Frontal cortex (tissue), 4 donors: ENCODE measurements at places on chromosomes 2 and 18. TPM values are rescaled to one million over a fixed set of nuclear protein-coding genes. Genes with fewer than 3 reads are reported as not detected.
A peak's percentile ranks its signal among the peaks of the same experiment; 100 is the strongest.

GRCh38 chr2:167626301-167626700, 621.1 kb downstream of the STK39 start:
- no peak for DNase-seq

The AKAIN1 gene
- total RNA-seq, result 4.5 TPM

DNA sequence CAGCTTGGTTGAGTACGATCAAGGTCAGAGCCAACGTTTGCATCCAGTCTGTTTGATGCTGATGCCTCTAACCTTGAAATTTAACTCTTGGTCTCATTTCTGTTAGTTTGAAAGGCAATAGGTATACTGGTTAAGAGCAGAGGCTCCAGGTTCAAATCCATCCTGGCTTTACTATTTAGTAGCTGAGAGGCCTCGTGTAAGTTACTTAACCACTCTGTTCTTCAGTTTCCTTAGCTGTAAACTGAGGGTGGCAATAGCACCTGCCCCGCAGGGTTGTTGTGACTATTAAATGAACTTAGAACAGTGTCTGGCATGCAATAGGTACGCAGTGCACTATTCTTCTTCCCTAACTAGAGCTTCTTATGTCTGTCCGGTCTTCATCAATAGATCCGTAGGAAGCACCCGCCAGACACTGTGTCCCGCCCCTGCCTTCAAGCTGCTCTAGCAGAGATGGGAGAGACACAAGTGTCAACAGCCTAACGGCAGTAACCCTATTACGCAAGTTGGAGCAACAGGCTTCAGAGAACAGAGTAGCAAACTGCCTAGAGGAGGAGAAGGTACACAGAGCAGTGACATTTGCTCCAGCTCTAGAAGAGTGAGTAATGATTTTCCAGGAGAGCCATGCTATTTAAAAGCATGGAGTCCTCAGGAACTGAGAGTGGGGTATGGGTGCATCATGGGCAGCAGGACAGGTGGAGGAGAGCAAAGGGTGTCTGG, 62.7 kb upstream of the ST3GAL5 start:
- DNase-seq, result no peak

GRCh38 chr2:20557635-20558034, 93.3 kb downstream of the HS1BP3 start:
- no peak for DNase-seq

DNA sequence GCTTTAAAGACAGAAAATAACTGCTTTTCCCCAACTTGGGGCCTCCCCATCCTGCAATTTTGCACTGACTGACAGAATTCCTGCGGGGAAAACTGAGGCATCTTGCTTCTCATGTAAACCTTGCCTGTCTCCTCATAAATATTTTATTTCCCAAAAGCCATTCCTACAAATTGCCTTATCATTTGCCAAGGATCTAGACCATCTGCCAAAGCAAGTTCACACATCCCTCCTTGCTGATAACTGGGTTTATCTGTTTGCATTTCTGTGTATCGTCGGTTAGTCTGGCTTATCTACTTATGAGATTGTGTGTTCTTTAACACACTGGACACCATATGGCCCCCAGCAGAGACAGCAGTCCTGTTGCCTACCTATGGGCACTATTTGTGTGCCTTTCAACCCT, 3.0 kb upstream of the CNGA3 start:
- DNase-seq, result no peak

DNA sequence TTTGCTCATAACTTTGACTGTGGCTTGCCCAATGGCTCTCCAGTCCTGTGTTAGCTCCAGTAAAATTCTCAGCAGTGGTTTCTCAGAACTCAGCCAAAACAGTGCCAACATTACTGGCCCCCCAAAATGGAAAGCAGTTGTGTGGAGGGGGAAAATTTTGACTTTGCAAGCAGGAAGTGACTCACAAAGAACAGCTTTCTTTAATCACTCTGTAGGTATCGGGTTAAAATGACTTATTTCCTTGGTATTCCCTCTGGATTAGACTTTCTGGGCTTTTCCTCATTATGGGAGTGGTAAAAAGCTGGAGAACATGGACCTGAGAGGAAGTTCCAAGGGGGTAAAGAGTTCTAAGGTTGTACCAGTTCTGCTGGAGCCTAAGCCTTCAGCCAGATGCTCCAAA, 175.7 kb upstream of the RND3 start:
- DNase-seq, result no peak

The LAMA3 gene
- 1.2 TPM for total RNA-seq

The C2orf81 gene
- 0.41 TPM for total RNA-seq

- no peak for DNase-seq
Measured at GRCh38 chr2:221649051-221649775, 77.1 kb upstream of the EPHA4 start.

The CD8A gene
- total RNA-seq, result 1.2 TPM

DNA sequence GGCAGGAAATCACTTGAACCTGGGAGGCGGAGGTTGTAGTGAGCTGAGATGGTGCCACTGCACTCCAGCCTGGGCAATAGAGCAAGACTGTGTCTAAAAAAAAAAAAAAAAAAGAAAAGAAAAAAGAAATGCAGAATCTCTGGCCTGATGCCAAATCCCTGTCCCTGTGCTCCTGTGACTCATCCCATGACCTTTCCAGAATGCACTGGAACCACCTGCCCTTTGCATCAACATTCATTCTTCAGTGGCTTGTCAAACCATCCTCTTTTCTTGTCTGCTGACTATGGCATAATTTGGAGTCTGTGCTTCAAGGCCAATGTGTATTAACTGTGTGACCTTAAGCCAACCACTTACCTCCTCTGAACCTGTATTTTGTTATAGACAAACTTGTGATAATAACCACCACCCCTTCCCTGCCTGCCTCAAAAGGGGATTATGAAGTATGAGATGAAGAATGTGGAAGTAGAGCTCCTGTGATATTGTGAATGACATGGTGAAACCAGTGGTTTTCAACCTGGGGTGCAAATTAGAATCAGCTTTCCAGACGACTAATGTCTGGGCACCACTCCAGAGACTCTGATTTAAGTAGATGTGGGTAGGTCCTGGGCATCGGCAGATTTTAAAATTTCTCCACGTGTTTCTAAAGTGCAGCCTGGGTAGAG, 189.3 kb downstream of the CLIP4 start:
- no peak for DNase-seq

The C2orf72 gene
- total RNA-seq, result 27.7 TPM

The NETO1 gene
- total RNA-seq, result 44.4 TPM

DNA sequence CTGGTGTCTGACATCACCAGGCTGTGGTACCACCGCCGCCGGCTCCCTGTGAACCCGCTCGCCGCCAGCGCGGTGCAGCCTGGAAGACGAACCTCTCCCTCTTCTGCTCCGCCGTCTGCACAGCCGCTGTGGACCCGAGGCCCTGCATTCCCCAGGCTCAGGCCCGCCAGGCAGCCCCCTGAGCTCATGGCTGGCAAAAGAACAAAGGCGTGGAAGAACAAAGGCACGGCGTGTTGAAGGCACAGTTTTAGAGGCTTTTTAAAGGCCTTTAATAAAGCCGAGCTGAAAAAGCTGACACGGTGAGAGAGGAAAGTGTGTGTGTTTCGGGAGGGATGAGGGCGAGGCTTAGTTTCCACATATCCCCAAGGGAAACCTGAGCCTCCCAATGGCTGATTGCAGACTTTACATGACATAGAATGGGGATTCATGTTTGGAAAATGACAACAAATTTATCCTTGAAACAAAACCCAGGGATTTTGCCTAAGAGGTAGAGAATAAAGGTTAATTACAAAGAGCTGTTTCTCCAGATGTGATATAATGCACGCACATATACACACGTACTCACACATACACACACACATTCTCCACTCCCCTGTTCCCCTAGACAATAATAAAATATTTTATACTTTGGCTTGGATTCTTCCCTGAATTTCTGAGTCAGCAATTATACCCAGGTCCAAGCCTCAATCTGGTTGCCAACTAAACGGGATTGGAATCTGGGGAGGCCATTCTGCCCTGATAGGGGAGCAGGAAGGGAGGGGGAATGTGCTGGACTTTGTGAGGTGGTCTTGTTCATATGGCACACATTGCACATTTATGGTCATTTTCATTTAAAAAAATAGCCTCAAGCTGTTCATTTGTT, 39.7 kb downstream of the RFX8 start:
- peak; percentile 34 for DNase-seq

- no peak for DNase-seq
Measured at GRCh38 chr2:224444021-224444420, 42.1 kb upstream of the FAM124B start.

DNA sequence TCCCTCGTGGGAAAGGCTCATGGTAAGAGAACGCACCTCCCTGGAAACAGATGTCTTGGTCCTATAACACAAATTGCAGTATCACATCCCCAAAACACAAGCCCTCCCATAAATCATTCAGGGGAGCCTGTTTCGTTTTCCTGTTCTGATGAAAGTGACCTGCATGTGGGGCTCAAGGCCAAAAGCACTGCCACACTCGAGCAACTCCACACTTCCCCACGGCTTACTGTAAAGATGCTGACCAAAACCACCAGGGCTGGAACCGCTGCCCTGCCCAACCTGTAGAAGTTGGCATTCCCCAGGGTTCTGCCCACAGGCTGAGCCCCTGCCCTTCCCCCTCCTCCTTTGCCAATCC, 139.7 kb downstream of the BCL11A start:
- DNase-seq, result no peak

GRCh38 chr2:128442891-128443302, 124.2 kb upstream of the HS6ST1 start:
- DNase-seq, result no peak

GRCh38 chr18:64270608-64271007, 121.7 kb upstream of the LINC00305 start:
- DNase-seq, result no peak

DNA sequence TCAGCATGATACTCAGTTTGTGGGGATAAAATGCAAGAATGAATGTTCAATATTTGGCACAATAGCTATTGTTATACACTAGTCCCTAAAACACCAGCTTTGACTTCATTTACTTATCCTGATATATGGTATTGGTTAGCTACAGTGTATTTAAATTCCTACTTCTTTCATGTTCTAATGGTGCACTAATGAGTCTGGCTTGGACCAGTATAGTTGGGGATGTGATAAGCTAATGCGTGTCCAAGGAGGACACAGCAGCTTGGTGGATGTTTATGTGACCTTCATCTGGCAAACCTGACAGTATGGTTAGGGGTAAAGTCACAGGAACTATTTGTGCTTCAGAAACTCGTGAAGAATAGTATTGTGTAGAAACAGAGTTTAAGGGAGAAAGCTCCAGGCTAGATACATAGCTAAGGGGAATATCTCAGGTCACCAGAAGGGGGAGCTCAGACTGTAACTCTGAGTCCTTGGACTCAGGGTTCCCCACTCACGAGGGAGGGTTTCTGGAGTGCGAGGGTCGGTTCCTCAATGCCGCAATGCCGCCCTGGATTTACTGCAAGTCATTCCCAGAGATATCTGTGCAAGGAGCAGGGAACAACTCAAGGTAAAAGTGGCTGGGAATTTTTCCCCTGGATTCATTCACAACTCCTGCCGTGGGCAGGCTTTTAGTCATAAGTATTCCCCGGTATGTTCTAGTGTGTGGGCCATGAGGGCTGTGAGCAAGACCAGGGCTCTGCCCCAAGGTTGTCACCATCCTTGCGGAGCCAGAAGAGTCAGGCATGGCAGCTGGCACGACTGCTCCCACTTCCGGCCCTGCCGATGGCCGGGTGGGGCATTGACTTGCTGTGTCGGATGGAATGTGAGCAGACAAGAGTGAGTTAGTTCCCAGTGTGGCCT, 14.5 kb downstream of the IL1R2 start:
- no peak for DNase-seq

GRCh38 chr18:30940952-30941539, 101.5 kb downstream of the DSC3 start:
- DNase-seq, result no peak

GRCh38 chr2:47501374-47502200, 98.6 kb downstream of the MSH2 start:
- DNase-seq, result no peak

The TEKT4 gene
- total RNA-seq, result under 0.01 TPM

- DNase-seq, result no peak
Measured at GRCh38 chr18:78770139-78770822, 209.3 kb upstream of the SALL3 start.

- DNase-seq, result no peak
Measured at GRCh38 chr2:15685143-15685542, 93.5 kb downstream of the DDX1 start.

DNA sequence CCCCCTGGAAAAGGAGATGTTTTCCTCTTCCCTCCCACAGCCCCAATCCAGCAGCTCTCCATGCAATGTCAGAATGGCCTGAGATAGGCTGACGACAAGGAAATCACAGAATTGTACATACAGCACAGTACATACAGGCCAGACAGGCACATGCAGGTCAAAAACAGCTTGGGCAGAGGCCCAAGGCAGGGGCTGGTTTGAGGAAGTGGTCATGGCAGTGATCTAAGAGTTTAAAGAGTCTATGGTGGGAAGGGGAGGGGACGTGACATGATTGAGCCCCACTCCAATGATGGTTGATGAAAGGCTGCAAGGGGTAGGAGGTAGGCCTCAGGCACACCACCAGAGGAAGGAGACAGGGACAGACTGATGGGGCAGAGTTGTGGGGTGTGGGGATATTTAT, 4.3 kb downstream of the DCTN1 start:
- DNase-seq, result no peak

DNA sequence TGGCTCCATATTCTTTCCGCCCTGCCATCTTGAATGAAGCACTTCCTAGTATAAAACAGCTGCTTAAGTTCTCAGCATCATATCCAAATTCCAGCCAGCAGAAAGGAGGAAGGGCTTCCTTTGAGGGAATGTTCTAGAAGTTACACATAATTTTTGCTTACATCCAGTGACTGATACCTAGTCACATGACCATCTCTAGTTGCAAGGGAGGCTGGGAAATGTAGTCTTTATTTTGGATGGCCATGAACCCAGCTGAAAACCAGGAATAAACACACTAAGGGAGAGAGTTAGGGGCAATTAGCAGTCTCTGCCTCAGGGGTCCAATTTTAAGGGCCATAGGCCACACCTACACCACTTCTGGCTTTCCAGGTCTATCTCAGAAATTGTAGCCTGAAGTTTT, 57.8 kb upstream of the LMAN1 start:
- no peak for DNase-seq

- DNase-seq, result no peak
Measured at GRCh38 chr2:19790291-19790690, 111.5 kb downstream of the TTC32 start.

The ANXA4 gene
- 2.4 TPM for total RNA-seq

- DNase-seq, result no peak
Measured at GRCh38 chr2:168731002-168731401, 71.4 kb upstream of the NOSTRIN start.

The PCARE gene
- not detected for total RNA-seq

DNA sequence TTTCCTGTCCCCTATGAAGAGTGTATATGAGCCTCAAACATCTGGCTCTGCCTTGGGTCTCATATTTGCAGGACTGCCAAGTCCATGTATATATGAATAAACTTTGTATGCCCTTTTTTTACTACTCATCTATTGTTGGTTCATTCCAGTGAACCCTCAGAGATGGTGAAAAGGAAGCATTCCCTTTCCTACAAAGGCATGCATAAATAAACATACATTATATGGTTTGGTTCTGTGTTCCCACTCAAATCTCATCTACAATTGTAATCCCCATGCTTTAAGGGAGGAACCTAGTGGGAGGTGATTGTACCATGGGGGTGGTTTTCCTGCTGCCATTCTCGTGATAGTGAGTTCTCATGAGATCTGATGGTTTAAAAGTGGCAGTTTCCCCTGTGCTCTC, 534.2 kb downstream of the SPAG16 start:
- DNase-seq, result no peak

- DNase-seq, result no peak
Measured at GRCh38 chr2:16537347-16537746, 128.3 kb downstream of the CYRIA start.

The LHCGR gene
- total RNA-seq, result under 0.01 TPM
